NCI-H1694 (cell line): ENCODE measurements at places on chromosomes 3 and 15.

DNA sequence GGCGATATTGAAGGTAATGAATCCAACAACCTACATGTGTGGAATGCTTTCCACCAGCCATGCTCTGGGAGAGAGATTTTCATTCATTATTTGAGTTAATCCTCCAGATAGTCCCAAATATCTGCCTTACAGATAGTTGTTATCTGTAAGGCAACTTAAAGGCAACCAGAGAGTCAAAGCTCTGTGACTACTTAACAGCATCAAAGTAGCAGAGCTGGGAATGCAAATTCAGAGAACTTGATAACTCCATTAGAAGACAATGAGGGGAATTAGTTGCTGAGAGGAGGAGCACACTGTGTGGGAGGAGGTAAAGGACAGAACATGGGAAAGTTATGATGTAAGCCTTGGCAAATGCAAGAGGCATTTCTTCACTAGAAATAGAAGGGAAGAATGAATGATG, 10.5 kb upstream of the CRBN start:
- DNase-seq: no peak

DNA sequence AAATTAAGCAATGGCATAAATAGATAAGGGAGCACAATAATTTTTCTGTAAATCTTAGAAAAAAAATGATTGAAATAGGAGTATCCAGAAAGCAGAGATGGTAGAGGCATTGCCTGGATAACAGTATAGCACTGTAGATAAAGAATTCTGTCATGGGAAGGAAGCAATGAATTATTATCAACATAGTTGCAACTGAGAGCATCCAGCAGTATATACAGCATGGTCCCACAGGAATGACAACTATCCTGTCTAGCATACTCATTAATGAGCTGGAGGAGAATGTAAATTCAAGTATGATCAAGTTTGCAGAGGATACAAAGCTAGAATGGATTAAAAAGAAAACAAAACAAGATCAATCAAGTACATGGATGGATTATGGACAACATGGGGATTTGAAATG, 90.8 kb downstream of the DPH6 start:
- no peak for DNase-seq

- DNase-seq: no peak
Measured at GRCh38 chr3:52385157-52385556, 59.7 kb downstream of the SEMA3G start.

DNA sequence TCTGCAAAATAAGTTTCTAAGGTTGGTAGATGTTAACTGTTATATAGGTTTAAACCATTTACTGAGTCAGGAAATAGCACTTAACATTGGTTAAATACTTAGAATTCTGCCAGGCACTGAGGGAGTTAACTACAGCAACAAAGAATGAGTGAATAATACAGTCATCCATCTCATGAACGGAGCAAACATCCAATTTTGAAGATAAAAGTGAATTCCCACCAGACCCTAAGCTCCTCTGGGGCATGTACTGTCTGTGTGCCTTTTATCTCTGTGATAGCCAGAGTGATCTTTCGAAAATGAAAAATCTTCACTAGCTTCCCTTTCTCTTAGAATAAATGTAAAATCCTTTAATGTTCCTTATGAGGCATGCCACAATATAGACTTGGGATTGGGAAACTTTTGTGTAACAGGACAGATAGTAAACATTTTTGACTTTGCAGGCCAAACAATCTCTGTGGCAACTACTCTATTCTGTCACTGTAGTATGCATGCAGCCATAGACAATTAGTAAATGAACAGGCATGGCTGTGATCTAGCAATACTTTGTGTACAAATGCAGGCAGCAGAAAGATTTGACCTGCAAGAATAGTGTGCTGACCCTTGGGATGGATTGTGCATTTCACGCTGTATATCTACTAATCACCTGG, 294.5 kb upstream of the LMCD1 start:
- DNase-seq: no peak

DNA sequence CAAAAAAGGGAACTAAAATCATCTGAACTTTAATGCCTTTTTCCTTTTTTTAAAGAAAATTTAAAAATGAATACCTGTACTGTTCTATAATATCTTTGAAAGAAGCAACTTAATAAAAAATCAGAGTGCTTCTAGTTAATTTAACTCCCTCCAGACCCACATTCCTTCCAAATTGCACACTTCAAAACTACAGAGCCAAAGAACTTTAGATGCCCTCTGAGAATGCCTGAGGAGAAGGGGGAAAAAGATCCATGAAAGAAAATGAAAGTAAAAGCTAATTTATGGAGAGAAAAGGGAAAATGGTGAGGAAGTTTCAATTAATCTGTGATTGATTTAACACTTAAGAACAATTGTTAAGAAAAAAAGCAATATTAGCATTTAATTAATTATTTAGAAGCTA, 1141.6 kb downstream of the IGSF11 start:
- DNase-seq: no peak

- DNase-seq: no peak
Measured at GRCh38 chr3:160618363-160618762, 53.0 kb upstream of the KPNA4 start.

- DNase-seq: no peak
Measured at GRCh38 chr15:69893863-69894262, 203.9 kb downstream of the TLE3 start.

- peak; percentile 67 for DNase-seq
Measured at GRCh38 chr3:38573556-38573955, 75.9 kb downstream of the SCN5A start.

- DNase-seq: no peak
Measured at GRCh38 chr3:34213478-34213877, 415.0 kb downstream of the PDCD6IP start.

- DNase-seq: no peak
Measured at GRCh38 chr3:171417137-171417536, 43.1 kb downstream of the TNIK start.

DNA sequence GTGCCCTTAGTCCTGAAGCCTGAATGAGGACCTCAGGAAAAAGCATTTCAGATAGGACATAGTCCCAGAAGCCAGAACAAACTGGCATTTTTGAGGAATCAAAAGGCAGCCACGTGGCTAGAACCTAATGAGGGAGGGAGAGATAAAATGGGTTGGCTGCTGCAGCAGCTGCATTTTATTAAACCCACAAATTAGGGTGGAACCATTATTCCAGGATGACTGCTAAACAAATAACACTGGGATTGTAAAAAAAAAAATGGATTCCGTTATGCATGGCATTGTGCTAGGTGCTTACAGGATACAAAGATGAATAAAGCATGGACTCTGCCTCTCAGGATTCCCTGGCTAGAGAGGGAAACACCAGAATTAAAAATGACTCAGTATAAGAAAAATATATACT, 141.5 kb downstream of the SATB1 start:
- DNase-seq: no peak

DNA sequence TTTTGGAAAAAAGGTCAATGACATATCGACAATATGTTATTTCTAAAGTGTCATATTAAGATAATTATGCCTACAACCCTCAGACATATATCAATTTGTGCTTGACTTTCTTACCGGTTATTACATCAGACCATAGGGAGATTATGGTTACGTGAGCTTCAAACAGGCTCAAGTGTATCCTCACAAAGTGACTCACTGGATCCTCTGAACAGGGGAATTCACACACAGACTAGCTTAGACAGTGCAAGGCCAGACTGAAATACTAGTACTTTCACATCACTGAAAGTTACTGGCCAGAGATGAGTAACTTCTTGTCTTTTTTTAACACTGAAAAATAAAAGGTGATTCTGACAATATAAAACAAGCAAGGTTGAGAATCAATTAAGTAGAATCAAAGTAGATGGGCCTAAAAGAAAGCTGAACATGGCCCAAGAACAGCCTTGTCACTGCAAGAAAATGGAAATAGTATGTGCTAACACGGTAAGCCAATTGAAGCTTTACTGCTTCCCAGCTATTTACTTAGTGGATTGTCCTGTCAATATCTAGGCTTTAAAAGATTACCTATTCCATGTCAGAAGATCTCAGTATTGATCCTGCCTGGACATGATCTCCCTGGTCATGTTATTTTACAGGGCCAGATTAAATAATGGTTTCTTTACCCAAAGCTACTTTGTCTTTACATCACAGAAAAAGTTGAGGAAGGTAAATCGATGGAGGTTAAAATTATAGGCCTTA, 848.6 kb downstream of the ROBO1 start:
- no peak for DNase-seq

DNA sequence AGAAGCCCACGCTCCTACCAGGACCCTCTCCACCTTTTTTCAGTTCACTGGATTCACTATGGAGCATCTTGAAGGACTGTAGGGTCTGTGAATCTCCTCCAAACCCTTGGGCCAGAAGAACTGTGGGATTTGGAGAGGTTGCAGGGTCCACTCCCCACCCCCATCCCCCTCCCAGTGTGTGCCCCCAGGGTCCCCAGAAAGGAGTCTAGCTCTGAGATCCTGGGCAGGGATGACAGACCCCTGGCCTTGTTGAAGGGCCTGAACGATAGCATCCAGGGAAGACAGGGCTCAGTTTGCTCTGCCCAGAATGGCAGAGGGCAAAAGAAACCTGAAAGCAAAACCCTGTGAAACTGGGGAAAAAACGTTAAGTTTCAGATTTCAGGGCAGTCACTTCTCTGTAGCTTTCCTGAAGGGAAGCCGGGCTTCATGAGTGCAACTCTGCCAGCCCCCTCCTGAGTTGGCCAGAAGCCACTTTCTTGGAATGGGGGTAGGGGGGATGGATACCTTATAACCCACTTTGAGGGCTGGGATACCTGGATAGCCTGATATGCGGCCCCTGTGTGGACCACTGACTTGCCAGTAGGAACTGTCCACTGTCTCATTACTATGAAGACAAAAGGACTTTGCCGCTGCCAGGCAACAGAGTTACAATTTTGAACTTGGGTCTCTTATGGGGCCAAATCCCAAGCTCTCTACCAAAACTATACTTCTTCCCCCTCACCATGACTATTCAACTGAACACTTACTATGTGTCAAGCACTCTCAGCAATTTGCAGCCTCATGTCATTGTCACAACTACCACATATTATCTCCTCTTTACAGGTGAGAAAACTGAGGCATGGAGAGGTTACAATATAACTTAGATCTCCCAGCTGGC, 1.6 kb upstream of the CISH start:
- DNase-seq: no peak

DNA sequence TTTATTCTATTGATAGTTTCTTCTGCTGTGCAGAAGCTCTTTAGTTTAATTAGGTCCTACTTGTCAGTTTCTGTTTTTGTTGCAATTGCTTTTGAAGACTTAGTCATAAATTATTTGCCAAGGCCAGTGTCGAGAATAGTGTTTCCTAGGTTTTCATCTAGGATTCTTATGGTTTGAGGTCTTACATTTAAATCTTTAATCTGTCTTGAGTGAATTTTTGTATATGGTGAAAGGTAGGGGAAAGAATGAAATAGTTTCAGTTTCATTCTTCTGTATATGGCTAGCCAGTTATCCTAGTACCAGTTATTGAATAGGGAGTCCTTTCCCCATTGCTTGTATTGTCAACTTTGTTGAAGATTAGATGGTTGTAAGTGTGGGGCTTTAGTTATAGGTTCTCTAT, 10.6 kb upstream of the GCSAM start:
- no peak for DNase-seq

DNA sequence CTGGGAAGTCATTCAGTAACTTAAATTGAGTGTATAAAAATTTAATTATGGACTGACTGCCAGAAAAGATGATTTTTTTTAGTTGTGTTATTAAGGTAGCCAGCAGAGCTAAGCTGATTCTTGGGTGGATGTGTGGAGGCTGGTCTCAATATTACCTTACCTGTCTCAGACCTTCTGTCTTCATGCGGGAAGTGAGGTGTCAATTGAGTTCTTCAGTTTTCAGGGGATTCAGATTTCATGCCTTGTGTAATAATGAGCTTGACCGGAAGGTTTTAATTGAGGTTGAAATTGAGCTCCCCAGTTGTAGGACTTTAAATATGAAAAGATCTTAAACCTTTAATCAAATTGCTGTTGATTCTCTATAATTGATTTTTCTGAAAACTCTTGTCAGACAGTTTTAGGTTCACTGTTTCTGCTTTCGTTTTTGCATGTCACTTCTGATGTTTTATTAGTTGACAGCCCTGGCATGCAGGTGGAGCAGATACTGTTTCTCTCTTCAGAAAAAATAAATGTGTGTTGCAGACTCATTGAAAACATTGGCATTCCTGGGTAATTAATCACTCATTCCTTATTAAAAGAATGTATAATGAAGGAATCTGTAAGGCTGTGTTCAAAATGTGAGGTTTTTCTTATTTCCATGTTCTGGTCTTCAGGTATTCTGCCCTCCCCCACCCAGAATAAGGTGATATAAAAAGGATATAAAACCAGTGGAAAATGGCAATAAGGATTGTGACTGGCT, 54.5 kb downstream of the PSMD6 start:
- DNase-seq: no peak

GRCh38 chr3:107413264-107413663, 36.0 kb downstream of the CCDC54 start:
- DNase-seq: no peak

DNA sequence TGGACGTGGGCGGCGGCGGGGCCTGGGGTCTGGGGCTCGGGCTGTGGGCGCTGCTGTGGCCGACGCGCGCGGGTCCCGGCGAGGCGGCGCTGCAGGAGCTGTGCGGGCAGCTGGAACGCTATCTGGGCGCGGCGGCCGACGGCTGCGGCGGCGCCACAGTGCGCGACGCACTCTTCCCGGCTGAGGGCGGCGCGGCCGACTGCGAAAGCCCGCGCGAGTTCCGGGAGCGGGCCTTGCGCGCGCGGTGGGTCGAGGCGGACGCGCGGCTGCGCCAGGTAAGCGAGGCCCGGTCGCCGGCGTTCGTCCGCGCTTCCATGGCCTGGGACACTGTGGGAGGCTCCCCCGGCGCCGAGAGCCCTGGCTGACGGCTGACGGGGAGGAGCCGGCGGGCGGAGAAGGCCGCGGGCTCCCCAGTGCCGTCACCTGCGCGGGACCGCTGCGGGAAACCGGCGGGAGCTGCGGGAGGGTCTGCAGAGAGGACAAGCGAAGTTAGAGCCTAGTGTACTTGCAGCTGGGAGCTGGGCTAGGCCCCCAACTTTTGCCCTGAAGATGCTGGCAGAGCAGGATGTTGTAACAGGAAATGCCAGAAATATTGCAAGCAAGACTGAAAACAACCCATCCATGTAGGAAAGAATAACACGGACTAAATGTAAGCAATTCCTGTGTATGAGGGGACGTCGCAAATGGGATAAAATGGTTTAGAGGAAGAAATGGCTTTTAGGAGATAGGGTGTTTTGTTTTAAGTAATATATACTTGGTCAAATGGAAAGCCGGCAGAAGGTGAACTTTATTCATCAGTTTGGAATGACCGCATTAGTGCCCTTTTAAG, 847 bp downstream of the WHAMM start:
- DNase-seq: no peak

- no peak for DNase-seq
Measured at GRCh38 chr15:67188551-67189218, 65.8 kb downstream of the AAGAB start.
